NCI-H187 treated with DMSO at 0.1 percent for 48 hours (cell line): ENCODE measurements at places on chromosomes 1 and 21.
A peak's percentile ranks its signal among the peaks of the same experiment; 100 is the strongest.

DNA sequence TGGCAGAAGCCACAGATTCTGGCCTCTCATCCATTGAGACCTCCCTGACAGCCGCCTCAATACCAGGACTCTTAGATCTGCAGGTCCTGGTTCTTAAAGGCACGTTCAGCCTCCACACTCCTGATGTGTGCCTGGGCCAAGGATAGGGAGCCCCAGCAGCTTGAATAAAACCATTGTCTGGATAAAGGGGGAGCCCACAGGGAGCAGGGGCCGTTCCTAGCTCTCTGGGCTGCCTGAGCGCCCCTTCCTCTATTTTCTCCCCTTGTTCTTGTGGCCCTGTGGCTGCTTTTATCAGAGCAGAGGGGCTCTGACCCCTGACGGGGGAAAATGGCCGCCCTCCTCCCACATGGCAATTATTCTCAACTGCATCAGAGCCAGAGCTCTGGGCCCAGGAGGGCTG, 200.8 kb downstream of the HUNK start:
- DNase-seq: no peak

- DNase-seq: no peak
Measured at GRCh38 chr1:175118375-175119367, 51.0 kb downstream of the TNN start.

GRCh38 chr1:149888247-149888998, 10.9 kb upstream of the BOLA1 start:
- DNase-seq: peak; percentile 92

DNA sequence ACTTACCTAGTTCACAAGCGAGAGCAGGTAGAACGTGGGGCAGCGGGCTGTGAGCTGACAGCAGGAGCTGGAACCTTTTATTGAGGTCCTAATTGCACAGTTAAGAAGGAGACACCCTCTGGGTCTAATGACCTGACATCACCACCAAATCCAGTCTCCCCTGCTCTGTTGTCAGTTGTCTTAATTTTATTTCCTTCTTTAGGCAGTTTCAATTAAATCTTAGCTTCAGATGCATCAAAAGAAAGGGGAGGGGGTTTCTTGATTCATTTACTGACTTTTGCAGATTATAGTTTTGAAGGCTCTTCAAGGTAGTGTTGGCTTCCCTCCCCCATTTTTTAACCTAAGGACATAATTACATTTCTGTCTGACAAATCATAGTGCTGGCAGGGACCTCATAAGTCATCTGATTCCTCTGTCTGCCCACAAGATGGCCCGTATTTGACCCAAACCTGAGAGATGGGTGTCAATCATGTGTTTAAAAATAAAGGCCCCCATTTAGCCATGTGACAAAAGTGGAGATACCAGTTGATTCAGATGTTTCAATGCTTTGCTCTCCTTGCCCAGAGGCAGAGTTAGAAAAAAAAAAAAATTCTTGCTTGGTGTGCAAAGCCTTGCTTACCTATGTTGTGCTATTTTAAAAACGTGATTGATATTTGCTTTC, at the start of gene TCHHL1:
TCHHL1 (minus strand) TSS at position 51 of the 661 bp plus-strand sequence. CDS start 921 bp downstream, outside the sequence.
- DNase-seq: no peak

GRCh38 chr1:114109981-114110380, 43.7 kb downstream of the SYT6 start:
- no peak for DNase-seq

GRCh38 chr21:26148071-26148839, 22.3 kb downstream of the APP start:
- no peak for DNase-seq

GRCh38 chr1:65309304-65310077, at the start of gene DNAJC6:
Gene DNAJC6 (plus strand): TSS chr1:65309543. CDS start chr1:65309746, 203 bp downstream.
- DNase-seq: peak; percentile 27

- DNase-seq: no peak
Measured at GRCh38 chr1:111148376-111148881, 8.4 kb downstream of the CEPT1 start.

DNA sequence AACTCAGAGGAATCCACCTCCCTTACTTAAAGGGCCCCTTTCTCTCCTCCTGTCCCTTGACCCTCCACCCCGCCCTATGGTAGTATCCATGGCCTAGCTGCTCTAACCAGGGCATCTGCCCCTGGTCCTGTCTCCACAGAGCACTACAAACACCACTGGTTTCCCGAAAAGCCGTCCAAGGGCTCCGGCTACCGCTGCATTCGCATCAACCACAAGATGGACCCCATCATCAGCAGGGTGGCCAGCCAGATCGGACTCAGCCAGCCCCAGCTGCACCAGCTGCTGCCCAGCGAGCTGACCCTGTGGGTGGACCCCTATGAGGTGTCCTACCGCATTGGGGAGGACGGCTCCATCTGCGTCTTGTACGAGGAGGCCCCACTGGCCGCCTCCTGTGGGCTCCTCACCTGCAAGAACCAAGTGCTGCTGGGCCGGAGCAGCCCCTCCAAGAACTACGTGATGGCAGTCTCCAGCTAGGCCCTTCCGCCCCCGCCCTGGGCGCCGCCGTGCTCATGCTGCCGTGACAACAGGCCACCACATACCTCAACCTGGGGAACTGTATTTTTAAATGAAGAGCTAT, 1.7 kb downstream of the BTG2 start:
- no peak for DNase-seq

- no peak for DNase-seq
Measured at GRCh38 chr1:206540044-206540780, 32.9 kb downstream of the RASSF5 start.

DNA sequence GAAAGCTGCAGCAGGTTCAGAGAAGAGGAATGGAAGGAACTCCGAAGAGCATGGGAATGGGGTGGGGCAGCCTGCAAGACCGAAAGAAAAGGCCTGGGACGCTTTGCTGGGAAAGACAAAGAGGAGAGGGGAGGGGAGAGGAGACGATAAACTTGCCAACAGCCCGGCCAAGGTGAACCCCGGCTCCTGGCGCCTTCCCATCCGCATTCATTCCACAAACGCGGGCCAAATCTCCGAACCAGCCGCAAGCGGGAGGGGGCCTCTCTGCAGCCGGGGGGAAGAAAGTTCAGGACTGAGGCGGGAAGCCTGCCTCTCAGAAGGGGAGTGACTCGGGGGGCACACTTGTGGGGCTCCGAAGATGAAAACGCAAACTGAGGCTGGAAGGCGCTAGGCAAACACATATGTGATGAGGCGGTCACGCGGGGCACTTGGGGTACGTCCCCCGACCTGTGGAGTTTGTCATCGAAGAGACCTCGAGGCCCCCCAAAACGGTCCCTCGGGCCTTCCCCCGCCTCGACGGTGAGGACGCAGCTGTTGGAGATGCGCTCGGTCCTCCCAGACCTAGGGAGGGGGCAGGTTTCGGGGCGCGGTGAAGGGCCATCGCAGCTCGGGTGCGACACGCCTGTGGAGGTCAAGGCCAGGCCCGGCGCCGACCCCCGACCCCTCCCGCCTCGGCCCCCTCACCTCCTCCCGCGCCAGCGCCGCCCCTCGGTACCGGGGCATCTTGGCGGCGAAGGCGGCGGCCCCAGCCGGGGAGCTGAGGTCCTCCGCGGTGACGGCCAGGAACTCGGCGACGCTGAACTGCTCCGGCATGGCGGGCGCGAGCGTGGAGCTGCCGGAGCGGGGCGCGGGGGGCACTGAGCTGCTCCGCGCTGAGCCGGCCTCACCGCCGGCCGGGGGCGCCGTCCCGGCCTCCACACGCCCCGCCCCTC, at the start of gene ASAP3:
ASAP3 (minus strand) TSS at position 859 of the 932 bp plus-strand sequence; CDS start at position 813, 46 bp downstream.
- no peak for DNase-seq

- DNase-seq: no peak
Measured at GRCh38 chr21:44965251-44966022, 25.6 kb downstream of the SLX9 start.

DNA sequence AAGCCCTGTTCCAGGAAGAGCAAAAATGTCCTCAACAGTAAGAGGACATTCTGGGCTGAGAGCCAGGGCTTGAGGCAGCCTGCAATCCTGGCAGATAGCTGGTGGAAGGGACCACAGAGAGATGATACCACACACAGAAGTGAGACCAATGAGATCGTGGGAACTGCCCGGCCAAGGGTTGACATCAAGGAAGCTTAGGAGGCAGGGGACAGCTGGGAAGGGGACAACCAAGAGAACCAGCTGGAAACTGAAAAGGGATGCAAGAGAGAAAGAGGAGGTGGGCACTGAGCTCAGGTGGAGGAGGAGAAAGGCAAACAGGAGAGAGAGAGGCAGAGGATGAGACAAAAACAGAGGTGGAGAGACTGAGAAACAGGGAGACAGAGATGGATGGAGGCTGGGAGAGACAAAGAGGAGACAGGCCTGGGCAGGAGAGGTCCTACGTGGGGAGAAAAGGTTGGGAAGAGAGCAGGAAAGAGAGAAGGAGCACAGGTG, 9.2 kb downstream of the PDZK1IP1 start:
- no peak for DNase-seq

DNA sequence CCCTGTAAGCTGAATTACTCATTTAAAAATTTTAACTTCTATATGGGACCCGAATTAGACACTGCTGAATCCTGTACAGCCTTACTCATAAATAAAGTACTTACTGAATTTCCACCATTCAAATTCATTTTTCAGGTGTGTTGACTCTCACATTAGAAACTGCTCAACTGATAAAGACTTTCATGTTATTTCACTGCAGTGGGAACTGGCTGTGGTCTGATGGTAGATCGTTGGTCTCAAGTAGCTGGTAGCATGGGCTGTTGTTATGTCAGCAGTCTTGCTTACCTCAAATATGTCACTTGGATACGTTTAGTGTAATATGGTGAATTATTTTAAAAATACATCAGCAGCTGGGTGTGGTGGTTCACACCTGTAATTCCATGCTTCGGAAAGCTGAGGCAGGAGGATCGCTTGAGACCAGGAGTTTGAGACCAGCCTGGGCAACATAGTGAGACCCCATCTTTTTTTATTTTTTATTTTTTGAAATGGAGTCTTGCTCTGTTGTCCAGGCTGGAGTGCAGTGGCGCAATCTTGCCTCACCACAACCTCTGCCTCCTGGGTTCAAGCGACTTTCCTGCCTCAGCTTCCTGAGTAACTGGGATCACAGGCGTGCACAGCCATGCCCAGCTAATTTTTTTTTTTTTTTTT, 10.4 kb downstream of the DEGS1 start:
- DNase-seq: no peak

- DNase-seq: no peak
Measured at GRCh38 chr1:156140879-156141707, 12.3 kb upstream of the SEMA4A start.

DNA sequence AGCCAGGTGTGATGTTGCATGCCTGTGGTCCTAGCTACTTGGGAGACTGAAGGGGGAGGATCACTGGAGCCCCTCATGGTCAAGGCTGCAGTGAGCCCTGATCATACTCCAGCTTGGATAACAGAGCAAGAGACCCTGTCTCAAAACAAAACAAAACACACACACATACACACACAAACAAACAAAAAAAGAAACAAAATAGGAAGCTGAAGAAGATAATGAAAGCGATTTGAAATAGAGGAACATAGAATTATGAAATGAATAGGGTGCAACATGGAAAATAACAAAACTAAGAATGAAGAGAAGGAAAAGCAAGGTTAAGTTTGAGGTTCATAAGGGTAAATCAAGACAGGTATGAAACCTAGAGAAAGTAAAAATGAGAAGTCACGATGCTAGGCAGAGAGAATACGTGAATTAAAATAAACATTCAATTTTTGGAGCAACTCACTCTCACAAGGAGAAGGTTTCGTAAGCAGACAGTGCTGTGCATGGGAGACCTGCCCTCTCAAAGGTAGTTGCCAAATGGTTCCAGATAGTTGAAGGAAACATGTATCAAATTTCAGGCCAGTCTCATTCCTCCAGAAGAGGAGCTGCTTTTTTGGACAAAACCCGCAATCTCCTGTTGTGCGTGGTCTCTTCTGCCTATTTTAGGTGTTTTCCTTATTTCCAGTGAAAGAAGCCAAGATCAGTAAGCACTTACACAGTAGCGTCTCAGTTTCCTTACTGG, 3.3 kb downstream of the CD46 start:
- no peak for DNase-seq

DNA sequence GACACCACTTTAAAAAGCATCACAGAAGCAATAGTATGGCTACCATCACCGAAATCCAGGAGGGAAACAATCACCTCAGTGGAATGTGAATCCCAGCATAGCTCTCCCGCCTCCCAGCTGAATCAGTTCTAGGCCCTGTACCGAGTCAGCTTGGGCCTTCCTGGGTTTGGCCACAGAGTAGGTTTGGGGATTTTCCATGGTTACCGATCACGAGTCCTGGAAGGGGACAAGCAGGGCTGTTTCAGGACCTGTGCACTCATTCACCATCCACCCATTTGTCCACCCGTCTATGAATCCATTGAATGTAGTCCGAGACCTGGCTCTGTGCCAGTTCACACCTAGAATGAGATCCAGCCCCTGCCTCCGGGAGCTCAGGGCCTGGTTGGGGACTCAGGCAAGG, 94.2 kb downstream of the ARHGEF10L start:
- no peak for DNase-seq

DNA sequence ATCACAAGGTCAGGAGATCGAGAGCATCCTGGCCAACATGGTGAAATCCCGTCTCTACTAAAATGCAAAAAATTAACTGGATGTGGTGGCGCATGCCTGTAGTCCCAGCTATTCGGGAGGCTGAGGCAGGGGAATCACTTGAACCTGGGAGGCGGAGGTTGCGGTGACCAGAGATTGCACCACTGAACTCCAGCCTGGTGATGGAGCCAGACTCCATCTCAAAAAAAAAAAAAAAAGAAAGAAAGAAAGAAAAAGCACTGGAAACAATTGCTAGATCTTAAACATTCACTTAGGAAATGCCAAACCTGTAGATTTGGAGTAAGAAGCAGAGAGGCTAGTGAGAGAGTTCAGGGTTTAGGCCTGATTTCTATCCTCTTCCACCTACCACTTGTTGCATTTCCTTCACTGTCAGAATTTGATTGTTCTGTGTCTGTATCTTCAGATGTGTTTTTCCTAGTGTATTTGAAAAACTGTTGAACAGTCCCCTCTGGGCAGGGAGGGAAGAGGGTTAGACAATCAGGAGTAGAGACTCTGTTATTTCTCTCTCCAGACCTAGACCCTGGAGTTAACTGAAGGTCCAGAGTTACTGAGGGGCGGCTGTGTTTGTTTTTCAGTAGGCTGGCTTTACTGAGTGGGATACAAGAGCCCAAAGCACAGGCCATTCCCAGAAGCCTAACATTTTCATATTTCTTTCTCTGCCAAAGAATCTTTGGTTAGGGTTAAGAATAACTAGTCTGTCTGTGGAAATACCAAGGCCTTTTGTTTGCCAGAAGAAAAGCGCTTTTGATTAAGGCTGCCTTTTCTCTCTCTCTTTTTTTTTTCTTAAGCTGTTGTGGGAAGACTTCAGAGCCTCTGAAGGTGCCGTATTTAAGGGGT, 31.1 kb upstream of the MACF1 start:
- DNase-seq: no peak

GRCh38 chr1:241837901-241838300, 10.1 kb upstream of the EXO1 start:
- DNase-seq: no peak

GRCh38 chr1:243391355-243391754, 135.5 kb downstream of the SDCCAG8 start:
- no peak for DNase-seq

DNA sequence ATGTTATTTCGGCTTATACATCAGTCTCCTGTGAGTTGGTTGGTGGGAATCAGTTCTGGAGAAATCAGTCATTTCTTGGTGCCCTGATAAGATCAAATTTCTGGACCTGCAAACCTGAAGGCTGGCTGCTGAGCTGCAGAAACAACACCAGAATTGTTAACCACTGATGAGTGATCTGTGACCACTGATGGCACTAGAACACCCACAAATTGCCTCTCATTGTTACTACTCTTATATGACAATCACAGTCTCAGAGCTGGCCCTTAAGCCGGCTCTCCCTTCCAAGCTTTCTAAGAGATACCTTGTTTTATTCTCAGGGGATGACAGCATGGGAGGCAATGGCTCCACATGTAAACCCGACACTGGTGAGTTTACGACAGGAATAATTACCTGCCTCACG, 1.9 kb downstream of the C1orf162 start:
- DNase-seq: peak; percentile 18
